ENCODE measurements at places on chromosomes 3 and 15. TPM values are rescaled to one million over a fixed set of nuclear protein-coding genes. Genes with fewer than 3 reads are reported as not detected.
A peak's percentile ranks its signal among the peaks of the same experiment; 100 is the strongest.

DNA sequence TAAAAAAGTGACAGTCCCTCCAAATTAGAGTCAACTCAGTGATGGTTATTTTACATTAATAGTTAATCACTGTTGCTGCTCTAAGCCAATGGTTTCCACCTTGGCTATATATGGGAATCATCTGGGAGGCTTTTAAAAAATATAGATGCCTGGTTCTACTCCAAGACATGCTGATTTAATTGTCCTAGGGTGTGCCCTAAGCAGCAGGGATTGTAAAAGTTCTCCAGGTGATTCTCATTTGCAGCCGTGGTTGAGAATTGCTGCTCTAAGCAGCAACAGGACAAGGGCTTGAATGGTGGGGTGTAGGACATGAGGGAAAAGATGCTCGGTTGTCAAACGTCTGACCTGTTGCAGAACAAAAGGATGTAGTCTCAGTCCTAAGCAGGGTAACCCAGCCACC is 405.1 kb upstream of the MCTP2 start:
- H3K4me1 ChIP-seq, result no peaks in the 10 kb centered on the region
- no peaks in the 10 kb centered on the region for H3K36me3 ChIP-seq
- H3K27ac ChIP-seq, result no peak overlapping the region

DNA sequence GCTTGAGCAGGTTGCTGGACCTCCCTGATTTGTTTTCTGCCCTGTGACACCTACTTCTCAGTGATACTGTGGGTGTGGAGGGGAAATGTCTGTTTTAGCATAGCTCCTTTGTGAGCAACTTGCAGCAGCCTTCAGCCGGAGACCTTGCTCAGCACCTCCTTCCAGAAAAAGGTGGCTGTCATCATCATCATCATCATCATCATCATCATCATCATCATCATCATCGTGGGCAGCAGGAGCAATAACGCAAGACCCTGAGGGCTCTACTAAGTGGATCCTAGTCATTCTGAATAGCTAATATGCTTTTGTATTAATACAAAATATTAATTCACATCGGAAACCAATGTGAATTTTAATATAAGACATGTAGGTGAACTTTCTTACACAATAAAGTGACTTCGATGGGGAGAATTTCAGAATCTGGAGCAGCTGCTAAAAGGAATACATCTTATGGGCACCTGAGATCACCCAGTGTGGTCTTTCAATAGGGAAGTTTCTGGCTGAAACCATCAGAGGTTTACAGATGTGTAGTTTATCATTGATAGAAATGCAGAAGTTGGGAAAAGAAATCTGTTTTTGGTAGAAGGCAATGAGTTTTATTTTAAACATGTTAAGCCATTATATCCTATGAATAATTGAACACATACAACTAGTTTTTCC is 8.6 kb downstream of the GABRR3 start:
- no peak overlapping the region for H3K27ac ChIP-seq
- H3K4me3 ChIP-seq, result no peak overlapping the region
- peaks cover 6% of the 10 kb centered on the region for H3K4me1 ChIP-seq
- no peaks in the 10 kb centered on the region for H3K27me3 ChIP-seq

The EIF4E3 gene
- total RNA-seq, result 18.4 TPM

DNA sequence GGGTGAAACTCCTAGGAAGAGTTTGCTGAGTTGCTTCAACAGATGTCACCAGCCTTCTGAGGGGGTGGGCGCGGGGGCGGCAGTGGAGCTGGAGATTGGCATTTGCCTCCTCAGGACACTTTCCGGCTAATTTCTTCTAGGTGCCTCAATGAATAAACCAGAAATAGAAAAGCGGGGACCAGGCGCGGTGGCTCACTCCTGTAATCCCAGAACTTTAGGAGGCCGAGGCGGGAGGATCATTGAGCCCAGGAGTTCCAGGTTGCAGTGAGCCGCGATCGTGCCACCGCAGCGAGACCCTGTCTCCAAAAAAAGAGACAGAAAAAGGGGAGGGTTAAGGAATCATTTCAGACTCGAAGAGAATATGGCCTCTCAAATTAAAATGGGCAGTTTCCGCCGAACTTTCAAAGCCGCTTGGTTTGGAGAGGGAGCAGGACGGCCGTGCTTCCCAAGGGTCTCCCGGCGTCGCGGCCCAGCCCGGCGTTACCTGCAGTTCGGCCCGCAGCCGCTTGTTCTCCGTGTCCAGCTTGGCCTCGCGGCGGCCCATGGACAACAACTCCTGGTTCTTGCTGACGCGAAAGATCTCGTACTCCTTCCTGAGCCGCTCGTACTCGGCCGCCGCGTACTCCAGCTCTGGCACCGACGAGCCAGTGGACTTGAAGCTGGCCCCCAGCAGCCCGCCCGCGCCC is 587 bp downstream of the NPHP3 start:
- H3K4me1 ChIP-seq, result peaks cover 16% of the 10 kb centered on the region
- peak overlapping the region; percentile 81 for H3K27ac ChIP-seq
- H3K4me3 ChIP-seq, result peak overlapping the region; percentile 93
- DNase-seq, result peak; percentile 75
- peaks cover 4% of the 10 kb centered on the region for H3K36me3 ChIP-seq

- H3K27me3 ChIP-seq, result no peaks in the 10 kb centered on the region
- no peak overlapping the region for H3K4me3 ChIP-seq
- H3K36me3 ChIP-seq, result no peaks in the 10 kb centered on the region
- H3K4me1 ChIP-seq, result no peaks in the 10 kb centered on the region
- no peak for DNase-seq
These were observed 24.9 kb upstream of the THRB start for GRCh38 chr3:24519368-24520100.
